Kidney tubule cell (primary cell): ENCODE measurements at places on chromosomes 2 and 18.

DNA sequence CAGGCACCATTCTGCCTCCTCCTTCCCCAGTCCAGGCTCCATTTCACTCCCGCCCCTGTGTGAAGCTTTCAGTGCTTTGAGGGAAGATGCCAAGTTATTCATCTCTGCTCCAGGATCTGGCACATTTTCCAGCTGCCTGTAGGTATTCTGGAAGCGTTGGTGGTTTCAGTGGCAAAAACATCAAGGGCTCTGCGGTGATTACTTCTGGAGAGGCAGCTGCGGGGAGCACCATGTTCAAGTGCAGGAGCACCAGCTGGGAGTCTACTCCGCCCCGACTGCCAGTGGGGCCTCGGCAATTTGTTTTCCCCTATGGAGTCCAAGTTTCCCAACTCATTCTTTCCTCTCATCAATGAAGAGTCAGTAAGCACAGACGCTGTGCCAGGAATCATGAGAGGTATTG lies 211.7 kb downstream of the CLIP4 start:
- no peak for DNase-seq

- DNase-seq = no peak
Measured at GRCh38 chr18:28635530-28635929, 458.6 kb upstream of the CDH2 start.

- no peak for DNase-seq
Measured at GRCh38 chr2:27771202-27771547, 344 bp upstream of the MRPL33 start.

GRCh38 chr2:241315879-241316631 lies at the start of gene SEPTIN2:
Gene SEPTIN2, plus strand, starts transcription at chr2:241315925. Its CDS starts 8,308 bp downstream, at chr2:241324233.
- no peak for DNase-seq

DNA sequence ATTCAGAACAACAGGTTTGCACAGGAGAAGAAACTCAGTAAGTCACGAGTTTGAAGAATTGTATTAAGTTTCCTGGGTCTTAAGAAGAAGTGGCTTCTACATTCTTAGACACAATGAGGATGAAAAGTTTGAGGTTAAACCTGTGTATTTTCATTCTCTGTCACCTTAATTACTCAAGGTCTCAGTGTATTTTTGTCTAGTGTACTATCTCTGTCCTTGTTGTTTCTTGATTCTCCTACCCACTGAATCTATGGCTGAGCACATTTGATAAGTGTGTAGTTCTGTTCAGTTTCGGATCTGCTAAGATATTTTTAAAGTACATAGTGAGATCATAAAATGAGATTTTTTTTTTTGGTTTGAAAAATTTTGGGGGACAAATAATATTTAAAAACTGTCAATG lies 460.7 kb downstream of the NRXN1 start:
- no peak for DNase-seq

- DNase-seq = no peak
Measured at GRCh38 chr2:166067229-166067628, 60.6 kb downstream of the SCN1A start.

DNA sequence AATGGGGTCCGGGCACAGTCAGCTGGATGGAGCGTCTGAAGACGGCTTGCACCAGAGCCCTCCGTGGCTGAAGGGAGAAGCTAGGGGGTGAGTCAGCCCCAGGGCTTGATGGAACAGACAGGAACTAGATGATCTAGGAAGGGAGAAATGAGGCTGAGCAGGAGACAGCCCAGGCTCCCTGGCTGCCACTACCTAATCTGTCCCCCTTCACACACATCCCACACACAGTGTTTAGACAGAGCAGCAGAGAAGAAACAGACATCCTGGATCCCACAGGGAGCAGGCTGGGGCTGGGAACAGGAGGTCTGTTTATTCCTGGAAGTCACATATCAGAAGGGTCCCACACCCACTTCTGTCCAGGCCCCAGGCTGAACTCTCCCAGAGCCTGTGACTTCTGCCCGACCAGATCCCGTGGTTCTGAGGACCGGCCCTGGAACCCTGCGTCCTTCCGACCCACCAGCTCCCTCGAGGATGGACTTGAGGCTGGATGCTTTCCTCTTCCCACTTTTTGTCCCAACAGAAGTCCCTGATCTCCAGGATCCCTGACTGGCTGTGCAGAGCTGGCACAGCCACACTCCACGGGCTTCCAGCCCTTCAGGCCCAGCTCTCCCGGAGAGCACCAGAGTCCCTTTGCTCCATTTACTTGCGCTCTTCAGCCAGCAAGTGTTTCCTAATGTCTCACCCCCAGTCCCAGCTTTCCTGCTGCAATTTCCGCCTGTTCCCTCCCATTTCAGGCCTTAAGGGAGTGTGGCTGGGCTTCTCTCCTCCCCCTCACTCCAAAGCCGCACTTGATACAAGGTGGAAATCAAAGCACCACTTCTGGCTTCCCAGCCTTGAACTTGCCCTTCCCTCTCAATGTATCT lies 1.5 kb upstream of the GPBAR1 start:
- DNase-seq = peak; percentile 56

DNA sequence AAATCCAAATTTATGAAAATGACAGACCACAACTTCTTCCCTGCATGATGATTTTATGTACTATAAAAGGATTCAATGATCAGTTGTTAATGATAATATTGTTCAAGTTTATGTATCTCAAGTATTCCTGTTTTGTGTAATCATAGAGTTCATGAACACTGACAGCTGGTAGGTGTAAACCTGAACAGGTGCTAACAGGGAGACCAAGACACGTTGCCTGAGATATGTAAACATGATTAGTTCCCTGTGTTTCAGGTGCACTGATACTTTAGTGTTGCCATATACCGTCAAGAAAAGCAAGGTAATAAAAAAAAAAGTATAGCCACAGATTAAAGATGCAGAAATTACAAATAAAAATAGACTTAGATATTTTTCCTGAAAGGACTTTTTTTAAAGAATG lies 131.8 kb downstream of the BAZ2B start:
- DNase-seq = no peak
